ENCODE measurements at places on chromosomes 13 and 19. TPM values are rescaled to one million over a fixed set of nuclear protein-coding genes. Genes with fewer than 3 reads are reported as not detected.

The PLEKHJ1 gene
- 46.4 TPM for total RNA-seq

DNA sequence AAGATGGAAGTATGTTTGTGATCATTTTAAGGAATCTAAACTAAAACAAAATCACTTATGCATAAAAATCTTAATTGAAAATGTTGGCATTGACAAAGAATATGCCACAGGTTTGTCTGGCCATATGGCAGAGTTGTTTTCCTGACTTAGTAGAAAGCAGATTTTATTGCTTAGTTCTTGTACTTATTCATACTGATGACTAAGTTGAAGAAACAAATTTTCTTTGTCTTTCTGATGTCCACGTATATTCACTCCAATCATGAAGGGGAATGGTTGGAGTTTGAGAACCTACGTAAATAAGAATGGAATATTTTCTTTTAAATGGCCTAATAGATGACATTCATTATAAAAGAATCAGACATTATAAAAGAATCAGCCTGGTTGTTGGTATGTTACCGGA is 8.0 kb upstream of the GPC6 start:
- no peak for DNase-seq

The PODNL1 gene
- total RNA-seq, result 2.6 TPM

DNA sequence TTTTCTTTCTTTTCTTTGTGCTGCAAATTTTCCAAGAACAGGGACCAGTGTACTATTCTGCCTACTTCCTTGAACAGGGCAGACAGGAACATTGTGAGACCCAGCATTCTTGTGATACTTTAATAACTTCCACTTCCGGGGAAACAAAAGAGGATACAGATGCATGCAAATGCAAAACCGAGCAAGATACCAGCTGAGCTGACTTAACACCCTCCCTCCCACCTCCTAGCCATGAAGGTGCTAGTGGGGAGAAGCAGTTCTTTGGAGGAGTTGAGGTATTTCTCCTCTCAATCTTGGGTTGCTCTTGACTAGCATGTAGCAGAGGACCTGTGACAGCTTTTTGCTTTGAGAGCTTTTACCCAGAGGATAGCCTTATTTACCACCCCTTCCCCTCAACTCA is 111.2 kb downstream of the KLF5 start:
- DNase-seq, result no peak

DNA sequence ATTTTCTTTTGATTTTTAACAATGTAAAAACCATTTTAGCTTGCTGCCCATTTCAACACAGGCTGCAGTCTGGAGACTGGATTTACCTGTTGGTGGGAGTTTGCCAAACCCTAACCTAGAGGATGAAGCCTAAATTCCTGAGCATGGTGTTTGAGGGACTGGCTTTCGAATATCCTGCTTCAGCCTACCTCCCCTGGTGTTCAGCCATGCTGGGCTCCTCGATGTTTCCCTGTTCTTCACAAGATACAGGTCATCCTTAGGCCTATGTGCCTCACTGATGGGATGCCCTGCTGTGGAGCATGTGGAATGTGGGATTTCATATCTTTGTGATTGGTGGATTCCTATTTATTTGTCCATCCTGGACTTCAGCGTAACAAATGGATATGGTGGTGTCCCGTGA is 20.4 kb upstream of the ERCC5 start:
- no peak for DNase-seq

DNA sequence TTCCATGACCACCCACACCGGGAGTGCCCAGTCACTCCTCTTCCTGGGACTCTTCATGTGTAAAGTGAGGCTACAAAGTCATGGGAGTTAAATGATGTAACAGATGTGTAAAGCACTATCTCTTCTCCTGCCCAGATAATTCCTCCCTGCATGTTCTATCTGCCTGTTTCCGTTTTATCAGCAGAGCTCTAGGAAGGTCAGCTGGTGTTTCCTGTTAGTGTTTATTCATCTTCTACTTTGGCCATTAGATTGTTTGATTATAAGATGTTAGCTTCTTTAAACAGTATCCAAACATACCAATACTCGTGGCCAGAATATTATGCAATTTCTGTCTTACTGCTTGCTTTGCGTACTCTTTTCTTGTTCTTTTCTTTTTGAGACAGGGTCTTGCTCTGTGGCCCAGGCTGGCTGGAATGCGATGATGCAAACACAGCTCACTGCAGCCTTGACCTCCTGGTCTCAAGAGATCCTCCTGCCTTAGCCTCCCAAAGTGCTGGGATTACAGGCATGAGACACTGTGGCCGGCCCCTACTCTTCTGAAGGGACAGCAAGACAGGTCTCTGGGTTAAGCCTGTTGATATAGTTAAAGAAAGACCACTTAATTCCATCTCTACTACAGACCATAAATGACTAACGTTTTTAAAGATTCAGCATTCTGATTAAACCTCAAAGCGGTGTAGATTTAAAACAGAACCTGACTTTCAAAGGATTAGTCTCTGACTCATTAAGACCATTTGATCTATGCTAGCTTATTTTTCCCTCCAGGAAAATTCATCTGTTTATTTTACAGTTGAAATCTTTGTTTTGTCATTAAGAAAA is 97.4 kb upstream of the AKAP11 start:
- DNase-seq, result peak; percentile 98

The ZNF235 gene
- 8.2 TPM for total RNA-seq

DNA sequence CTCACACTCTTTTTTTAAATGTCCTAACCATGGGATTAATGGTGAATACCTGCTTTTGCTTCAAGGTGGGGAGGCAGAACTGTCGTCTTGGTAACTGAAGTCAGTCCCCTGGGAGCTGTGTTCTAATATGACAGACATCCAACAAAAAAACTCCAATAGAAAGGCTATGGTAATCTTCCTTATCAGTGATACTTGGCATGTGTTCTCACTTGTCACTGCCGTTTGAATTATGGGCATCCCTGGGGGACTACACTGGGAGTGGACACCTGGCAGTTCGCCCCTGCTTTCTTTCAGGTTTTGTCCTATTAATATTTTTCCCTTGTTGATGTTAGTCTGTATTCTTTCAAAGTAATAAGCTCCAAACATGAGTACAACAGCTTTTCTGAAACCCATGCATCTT is 252.6 kb downstream of the SLITRK5 start:
- DNase-seq, result no peak

GRCh38 chr13:112124141-112124540 is 57.2 kb downstream of the SOX1 start:
- no peak for DNase-seq

GRCh38 chr13:99467764-99468163 is 33.5 kb upstream of the TM9SF2 start:
- peak; percentile 52 for DNase-seq

DNA sequence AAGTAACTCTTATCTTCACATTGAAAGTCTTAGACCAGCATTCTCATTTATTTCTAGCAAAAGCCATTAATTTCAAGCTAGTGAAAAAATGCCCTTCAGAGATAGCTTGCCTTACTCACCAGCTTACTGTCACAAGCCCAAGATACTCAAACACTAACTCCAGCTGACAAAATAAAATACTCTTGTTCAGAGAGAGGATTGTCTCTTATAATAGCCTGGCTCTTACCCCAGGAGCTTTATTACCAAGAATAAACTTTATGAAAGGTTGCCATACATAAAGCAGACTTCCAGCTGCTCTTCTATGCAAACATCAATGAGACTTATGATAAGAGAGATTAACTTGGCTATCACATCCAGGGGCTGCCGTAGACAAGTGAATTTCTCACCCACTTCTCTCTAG is 53.6 kb downstream of the XPO4 start:
- peak; percentile 63 for DNase-seq

The KLK11 gene
- not detected for total RNA-seq

The FXYD1 gene
- total RNA-seq, result 0.32 TPM

- no peak for DNase-seq
Observed at GRCh38 chr19:29547361-29547960, 21.7 kb downstream of the VSTM2B start.

DNA sequence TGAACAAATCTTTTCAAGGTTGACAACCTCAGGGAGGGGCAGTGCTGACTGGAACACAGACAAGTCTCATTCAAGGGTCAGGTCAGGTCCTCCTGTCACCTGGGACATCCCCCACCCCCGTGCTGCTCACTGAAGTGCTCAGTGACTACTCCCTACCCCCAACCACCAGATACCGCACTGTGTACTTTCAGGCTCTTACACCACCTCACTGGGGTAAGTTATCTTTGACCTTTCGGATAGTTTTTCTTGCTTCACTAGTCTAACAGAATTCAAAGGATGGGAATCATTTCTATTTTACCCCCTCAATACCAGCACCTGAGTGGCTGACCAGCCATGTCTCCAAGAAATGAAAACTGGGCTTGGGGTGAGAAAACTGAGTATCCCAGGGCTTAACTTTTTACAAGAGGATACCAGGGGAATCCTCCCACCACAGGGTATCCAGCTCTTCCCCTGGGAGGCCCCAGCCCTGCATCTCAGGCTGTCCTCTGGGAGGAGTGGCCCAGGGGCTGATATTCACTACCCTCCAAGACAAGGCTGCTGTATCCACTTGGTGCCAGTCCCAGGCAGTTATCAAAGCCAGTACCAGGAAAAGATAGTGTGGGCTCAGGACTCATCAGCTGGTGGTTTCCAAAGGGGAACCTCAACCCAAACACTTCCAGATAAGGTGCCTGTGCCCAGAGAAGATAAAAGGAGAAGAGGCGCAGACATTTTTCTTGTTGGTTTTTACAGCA is 2.1 kb downstream of the ZNF563 start:
- no peak for DNase-seq

The SHKBP1 gene
- 20.9 TPM for total RNA-seq

DNA sequence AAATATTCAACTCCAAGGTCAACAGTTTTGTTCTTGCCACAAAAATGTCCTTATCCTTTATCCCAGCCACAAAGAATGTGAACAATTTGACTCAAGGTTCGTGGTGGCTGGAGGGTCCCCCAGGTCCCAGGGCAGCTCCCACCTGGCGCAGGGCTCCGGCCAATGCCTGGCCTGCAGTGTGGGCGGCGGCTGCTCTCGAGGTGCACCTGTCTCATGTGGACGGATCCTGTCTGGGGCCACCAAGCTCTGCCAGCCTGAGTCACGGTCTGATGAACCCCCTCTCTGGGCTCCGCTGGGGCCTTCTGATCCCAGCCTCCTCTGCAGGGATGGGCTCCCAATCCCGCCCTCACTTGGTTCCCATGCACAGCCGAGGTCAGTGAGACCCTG is 49.4 kb downstream of the GAS6 start:
- DNase-seq, result peak; percentile 33

GRCh38 chr13:74973935-74974879 is 507.8 kb downstream of the TBC1D4 start:
- DNase-seq, result no peak

DNA sequence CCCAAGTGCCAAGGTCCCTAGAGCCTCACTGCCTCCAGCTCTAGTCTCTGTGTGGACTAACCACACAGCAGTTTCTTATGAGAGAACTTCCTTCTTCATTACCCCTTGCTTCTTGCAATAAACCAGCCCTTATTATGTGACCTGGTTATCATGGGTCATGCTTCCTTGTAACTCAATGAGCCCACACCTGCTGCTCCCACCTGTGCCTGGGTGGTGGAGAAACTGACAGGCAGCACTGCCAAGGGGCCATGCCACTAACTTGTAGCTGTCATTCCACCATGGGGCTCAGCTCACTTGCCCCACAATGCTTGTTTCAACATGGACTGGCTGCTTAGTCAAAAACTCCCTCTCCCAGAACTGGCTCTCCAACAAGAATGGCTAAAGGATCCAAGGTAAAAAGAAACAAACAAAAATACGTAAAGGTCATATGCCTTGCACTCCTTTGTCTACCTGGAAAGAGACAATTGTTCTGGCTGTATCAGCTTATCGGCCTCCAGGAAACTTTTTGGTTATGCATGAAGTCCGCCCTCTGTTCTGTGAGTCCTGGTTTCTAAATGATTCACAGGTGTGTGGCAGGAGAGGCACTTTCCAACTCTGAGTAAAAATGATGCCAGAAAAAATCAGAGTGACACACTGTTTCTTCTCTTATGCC is 446.4 kb downstream of the COG6 start:
- no peak for DNase-seq

GRCh38 chr13:84131249-84131648 is 249.0 kb upstream of the SLITRK1 start:
- DNase-seq, result no peak

The CRLF1 gene
- not detected for total RNA-seq

DNA sequence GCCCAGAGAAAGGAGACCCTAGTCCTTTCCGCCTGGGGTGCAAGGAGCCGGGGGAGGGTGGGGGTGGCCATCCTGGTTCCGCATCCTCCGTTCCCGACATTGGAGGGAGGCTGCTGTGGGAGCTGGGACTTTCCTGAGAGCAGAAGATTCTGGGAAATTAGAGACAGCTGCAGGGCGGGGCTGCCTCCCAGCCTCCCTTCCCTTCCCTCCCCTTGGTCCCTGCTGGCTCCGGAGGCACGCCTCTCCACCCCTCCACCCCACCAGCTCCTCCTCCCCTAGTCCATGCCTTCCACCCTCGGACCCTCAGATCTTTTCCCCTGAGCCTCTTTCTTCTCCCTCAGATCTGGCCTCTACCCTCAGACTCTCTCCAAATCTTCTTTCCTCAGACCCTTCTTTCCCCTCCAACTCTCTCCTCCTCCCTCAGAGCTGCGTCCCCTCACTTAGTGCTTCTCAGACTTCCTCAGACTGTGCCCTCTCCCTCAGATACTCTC is 3.1 kb upstream of the BCL3 start:
- DNase-seq, result peak; percentile 84

GRCh38 chr19:2691951-2692350 is 10.5 kb downstream of the GNG7 start:
- no peak for DNase-seq

DNA sequence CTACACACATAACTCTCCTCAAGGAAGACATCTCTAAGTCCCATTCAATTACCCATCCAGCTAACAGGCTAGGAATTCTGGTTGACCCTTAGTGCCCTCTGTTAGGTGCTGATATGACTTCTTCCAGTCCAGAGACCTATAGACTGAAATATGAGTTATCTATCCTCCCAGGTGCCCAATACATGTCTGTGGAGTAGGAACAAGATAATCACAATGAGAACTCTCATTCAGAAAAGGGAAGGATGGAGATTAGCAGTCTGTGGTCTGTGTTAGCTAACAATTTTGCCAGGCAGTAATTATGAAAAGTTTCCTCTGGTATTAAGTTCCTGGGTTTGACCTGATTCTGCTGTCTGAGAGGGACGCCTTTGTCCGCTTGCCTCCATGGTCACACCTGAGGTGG is 44.2 kb upstream of the SLAIN1 start:
- DNase-seq, result no peak

DNA sequence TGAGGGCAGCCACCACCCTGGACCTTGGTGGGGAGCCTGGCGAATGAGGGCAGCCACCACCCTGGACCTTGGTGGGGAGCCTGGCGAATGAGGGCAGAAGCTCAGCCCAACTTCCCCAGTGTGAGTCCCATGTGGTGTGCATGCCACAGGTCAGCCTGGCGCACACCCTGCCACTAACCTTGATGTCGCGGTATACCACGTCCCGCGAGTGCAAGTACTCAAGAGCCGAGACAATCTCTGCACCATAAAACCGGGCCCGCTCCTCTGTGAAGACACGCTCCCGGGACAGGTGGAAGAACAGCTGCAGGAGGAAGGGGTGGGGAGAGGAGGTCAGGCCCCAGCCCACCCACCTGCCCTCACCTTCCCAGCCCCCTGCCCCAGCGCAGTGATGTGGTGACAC is 11.3 kb upstream of the CCNP start:
- DNase-seq, result no peak

DNA sequence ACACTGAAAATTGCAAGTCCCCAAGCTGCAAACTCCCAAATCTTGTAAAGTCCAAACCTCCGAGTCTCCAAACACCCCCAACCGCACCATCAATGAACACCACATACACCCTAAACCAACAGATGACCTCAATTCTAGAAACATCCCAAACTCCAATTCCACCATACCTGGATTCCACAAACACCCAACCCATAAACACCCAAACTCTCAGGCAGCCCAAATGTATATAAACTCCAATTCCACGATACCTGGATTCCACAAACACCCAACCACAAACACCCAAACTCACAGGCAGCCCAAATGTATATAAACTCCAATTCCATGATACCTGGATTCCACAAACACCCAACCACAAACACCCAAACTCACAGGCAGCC is 470 bp downstream of the C3 start:
- DNase-seq, result no peak

Measured in fibroblast of villous mesenchyme (primary cell).